ENCODE measurements at places on chromosomes 16 and 17.

- no peak for DNase-seq
Observed at GRCh38 chr16:10245002-10245401, 62.8 kb upstream of the GRIN2A start.

GRCh38 chr16:55760310-55761001, 72.4 kb downstream of the CES1 start:
- DNase-seq, result no peak

GRCh38 chr17:4678448-4679026, 25.4 kb downstream of the PELP1 start:
- no peak for DNase-seq

DNA sequence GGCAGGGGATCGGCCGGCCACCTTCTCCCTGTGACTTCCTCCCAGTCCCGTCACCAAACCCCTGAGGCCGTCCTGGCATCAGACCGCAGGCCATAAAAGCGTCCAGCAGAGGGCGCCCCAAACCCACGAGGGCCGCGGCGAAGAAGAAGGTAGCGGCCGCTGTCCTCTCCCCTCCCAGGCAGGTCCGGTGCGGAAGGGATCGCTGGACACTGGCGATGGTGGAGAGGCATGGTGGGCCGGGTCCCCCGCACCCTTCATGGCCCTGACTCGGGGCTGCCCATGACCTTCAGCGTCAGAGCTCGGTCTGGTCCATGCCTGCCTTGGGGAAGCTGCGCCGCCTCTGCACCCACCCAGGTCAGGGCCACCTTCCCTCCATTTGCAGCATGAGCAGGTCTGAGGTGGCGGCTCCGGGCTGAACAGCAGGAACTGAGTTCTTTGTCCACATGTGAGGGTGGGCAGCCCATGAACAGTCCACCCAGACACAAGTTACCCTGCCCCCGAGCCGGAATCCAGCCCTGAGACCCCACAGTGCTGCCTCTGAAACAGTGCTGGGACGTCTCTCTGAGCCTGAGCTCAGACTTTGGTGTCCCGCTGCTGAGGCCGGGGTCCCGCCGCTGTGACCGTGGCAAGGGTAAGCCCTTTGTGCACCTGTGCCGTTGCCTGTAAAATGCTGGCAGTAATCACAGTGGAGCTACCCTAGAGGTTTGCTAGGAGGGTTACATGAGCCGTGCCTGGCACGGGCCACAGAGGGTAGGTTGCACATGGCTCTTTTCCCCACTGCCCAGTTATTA, 40.8 kb upstream of the CMIP start:
- DNase-seq, result peak; percentile 58

- DNase-seq, result no peak
Observed at GRCh38 chr17:72165192-72165866, 44.5 kb downstream of the SOX9 start.

GRCh38 chr17:34081269-34081668, 173.8 kb upstream of the CCL2 start:
- DNase-seq, result no peak

- no peak for DNase-seq
Observed at GRCh38 chr16:526181-527014, 1.1 kb upstream of the CAPN15 start.

GRCh38 chr16:24074574-24074973, 181.6 kb upstream of the CACNG3 start:
- DNase-seq, result no peak

DNA sequence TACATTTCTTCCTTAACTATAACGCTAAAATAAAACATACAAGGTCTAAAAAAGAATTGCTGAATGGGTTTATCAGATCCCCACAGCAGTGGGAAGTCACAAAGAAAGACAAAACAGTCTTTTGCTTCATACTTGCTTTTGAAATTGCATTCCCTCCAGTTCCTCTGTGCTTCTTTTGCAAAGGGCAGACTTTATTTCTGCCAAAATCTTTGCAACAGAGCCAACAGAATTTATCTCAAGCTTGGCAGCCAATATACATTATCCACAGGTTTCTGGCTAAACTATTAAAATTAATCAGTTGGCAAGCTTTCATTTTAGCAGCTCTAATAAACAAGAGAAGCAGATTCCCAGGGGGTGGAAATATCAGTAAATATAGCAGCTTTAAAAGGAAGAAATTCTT, 378.9 kb upstream of the CA10 start:
- peak; percentile 8 for DNase-seq

GRCh38 chr16:51657848-51658247, 506.8 kb upstream of the SALL1 start:
- no peak for DNase-seq

DNA sequence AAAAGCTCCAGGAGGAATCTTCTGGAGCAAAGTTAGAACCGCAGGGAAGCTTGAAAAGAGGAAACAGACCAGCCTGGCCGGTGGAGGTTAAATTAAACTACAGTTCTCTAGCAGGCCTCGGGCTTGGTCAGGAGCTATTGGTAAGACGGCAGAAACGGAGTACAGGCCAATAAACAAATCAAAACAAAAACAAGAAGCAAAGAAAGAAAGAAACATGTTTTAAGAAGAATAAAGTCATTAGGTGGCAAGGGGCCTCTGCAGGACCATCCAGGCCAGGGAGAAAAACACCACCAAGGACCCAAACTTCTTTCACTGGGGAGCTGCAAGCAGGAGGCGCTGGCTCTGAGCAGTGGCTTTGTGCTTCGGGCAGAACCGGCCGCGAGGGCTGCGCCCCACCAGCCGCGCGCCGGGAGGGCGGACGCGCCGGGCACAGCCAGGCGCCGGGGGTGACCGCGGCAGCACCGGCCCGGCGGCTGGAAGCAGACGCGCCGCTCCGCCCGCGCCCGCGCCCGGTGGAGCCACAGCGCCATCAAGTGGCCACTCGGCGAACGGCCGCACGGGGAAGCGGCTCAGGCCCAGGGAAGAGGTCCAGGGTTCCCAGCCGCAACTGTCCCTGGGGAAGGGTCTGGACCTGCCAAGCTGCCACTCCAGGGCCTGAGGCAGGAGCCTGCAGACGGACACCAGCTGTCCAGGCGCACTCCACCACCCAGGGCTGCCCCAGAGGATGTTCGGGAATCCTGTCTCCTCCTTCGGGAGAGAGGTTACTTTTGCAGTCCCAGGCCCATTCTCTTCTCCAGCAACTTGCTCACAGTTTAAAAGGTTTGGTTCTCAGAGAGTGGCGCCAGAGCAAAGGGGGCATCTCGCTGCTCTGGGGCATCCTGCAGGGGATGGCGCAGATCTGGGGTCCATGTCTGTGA, 419.4 kb downstream of the SOX9 start:
- DNase-seq, result no peak

- peak; percentile 77 for DNase-seq
Observed at GRCh38 chr17:77437017-77437416, 296.2 kb downstream of the SEC14L1 start.

DNA sequence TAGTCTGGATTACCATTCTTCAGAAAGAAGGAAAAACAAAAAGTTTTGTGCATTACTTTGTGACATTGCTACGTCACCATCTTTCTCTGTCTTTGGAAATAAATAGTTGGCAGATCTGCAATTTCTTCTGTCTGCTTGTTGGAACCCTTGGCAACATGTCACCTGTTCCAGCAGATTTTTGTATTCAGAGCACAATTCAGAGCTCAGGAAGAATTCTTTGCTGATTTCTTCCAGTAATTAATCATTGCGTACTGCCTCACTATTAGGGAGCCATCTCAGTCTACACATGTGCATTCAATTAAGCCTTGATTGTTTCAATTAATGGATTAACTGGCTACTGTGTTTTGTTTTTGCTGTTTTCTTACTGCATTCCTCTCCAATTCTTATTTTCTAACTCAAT, 467.2 kb downstream of the CDH8 start:
- no peak for DNase-seq

GRCh38 chr16:86283944-86284343, 226.4 kb upstream of the FOXF1 start:
- no peak for DNase-seq

GRCh38 chr17:28473542-28473941, at the start of gene SLC13A2:
Gene SLC13A2 (plus strand): TSS chr17:28473644. CDS start chr17:28473713, 69 bp downstream.
- DNase-seq, result no peak

DNA sequence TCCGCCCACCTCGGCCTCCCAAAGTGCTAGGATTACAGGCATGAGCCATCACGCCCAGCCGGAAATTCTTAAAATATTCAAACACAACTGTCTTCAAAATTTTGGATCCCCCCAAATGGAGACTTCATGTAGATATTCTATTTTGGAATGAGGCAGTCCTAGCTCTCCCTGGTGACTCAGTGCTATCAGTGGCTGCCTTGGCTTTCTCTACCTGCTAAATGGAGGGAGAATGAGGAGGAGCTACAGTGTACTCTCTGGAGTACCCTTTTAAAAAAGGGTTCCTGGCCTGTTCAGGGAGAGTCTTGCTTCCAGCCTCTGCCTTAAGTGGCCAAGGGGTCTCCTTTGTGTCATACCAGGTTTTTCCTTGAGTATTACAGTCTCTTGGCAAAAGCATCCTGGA, 10.8 kb downstream of the ALKBH5 start:
- no peak for DNase-seq

DNA sequence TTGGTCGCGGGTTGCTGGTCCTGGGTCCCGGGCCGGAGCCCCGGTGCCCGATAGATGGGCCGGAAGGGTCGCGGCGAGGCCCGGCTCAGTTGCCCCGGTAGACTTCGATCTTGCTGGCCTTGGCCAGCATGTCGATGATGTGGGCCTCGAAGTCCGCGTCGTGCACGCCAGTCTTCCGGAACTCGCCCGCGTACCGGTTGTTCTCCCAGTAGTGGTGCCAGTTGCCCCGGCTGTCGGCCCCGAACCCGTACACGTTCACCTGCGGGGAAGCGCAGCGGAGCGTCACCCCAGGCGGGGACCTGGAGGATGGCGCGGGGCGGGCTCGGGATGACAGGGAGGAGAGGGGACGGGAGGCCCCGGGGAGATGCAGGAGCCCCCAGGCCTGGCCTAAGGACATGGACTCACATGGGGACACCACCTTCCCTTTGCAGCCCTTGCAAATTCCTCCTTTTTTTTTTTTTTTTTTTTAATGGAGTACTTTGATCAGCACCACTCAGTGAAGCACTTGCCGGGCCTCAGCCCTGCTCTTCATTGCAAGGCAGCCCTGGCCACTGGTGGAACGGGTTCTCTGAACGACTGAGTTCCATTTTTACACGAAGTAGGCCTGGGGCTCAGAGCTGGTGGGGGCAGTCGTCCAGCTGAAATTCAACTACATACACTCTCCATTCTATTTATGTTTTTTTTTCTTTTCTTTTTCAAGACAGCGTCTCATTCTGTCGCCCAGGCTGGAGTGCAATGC, 35.1 kb downstream of the DDX19A start:
- DNase-seq, result peak; percentile 5

DNA sequence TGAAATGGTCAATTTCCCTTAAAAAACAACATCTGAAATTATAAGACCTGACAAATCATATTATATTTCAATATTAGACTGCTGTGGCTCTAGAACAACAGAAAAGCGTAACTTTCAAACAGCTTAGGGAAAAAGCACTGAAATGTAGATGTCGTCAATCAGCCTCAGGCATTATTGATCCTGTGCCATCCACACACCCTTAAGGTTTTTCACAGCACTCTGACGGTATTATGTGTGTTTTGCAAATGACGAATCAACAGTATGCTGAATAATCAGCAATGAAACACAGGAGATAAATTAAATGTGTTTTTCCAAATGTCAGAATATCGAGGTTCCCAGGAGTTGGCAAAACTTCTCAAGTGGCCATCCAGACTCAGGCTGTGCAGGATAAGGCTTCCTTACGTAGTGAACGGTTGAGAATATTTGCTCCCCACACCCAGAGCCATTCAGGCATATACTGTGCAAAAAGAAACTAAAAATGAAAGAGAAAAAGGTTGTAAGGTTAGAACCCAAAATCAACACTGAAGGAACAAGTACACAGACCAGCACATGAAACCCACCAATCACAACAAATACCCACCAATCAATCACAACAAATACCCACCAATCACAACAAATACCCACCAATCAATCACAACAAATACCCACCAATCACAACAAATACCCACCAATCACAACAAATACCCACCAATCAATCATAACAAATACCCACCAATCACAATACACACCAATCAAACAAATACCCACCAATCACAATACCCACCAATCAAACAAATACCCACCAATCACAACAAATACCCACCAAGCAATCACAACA, 7.7 kb upstream of the MBTPS1 start:
- DNase-seq, result no peak

DNA sequence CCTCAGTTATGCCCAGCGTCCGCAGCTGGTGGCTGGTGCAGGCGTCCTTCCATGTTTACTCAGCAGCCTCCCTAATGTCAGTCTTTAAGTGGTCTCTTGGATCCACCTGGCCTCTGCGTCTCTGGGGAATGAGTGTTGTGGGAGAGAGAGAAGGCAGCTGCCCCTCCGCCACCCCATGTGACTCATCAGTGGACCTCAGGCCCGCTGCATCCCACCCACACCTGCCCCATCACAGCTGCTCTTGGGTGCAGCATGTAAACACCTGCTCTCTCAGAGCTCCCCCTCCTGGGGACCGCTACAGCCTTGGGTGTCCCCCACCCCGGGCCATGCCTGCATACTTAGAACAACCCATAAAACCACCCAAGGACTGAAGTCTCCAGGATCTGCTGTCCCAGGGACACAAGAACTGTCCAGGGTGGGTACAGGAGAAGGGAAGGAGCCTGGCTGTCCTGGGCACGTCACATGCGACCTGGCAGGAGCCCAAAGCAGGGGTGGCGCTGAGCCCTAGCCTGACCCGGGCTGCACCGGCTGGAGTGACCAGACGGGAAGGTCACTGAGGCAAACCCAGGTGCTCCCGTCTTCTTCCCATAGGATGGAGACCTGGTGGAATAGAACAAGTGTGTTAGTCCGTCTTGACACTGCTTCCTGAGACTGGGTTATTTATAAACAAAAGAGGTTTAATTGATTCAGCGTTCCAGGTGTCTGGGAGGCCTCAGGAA, 4.2 kb downstream of the C16orf90 start:
- DNase-seq, result no peak

DNA sequence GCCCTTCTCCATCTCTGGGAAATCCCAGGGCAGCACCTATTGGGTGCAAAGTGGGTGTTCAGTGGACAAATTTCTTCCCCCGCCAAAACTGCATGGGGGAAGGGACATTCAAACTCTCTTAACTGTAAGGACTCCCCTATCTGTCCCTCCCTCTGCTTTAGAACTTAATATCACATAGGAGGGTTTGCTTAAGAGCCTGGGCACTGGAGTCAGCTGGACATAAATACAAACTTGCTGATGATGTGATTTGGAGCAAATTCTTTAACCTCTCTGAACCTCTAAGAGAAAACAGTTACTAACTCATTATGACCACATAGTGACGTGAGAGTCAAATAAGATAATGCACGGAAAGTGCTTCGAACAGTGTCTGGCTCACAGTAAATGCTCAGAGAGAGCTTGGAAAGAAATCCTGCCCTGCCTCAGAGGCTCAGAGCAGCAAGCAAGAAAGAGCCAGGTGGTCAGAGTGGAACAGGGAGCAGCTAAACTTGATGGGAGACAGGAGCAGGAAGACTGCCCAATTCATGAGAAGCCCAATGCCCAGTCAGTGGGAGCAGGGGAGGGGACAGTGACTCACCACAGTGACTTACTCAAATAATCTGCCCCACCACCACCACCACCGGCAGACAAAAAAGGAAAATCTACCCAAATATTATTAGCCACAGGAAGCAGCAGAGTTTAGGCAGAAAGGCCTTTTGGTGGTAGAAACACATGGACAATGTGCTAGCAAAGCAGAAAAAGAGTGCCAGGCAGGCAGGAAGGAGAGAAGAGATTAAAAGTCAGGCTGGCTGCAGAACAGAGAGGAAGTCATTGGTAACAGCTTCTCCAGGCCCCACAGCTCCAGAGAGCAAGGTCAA, 23.9 kb upstream of the CCL1 start:
- no peak for DNase-seq

Data from urinary bladder (tissue), 4 donors.